Astrocyte (in vitro differentiated cells and primary cell): ENCODE measurements at places on chromosomes 1 and 21. TPM values are rescaled to one million over a fixed set of nuclear protein-coding genes. Genes with fewer than 3 reads are reported as not detected.

GRCh38 chr1:113786069-113786468 is 26.2 kb downstream of the RSBN1 start:
- DNase-seq, result no peak

DNA sequence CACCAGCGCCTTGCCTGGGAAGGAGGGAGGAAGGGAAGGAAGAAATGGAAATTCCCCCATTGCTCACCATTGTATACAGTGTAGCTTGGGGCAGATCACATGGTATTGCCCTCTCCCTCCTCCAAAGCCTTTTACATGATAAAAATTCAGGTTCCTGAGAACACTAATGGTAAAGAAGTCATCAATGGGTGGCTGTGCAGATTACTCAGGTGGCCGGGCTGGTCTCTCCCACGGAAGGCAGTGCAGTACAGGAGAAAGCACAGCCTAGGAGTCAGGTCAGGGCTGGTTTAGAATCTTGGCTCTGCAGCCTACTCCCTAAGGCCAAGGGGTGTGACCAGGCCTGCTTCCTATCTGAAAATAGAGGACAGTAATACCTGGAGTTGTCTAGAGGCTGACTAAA is 107.9 kb downstream of the SUSD4 start:
- no peak for DNase-seq

DNA sequence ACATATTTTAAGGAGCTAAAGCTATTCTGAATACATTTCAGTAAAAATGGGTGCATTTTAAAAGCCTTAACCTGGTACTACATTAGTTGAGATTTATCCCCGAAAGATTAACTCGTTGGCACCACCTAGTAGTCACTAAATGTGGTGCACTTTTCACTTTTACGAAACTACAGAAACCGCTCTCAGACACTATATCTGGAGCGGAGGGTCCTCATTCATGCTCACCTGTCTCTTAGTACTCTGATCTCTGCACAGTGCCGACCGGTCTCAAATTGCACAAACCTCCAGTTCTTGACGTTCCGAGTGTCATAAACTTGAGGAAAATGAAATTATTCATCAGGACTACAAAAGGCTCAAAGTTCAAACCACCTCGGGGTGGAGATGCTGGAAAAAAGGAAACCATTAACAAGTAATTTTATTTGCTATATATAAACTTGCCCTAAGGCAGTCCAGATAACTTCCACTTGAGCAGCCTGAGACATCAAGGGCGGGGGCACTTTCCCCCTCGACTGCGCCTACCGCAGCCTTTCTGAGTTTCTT is 722 bp downstream of the LZIC start:
- peak; percentile 42 for DNase-seq

GRCh38 chr1:205444300-205444930 is 11.4 kb downstream of the BLACAT1 start:
- peak; percentile 27 for DNase-seq

- DNase-seq, result no peak
Observed at GRCh38 chr1:2592672-2593071, 6.1 kb downstream of the PRXL2B start.

DNA sequence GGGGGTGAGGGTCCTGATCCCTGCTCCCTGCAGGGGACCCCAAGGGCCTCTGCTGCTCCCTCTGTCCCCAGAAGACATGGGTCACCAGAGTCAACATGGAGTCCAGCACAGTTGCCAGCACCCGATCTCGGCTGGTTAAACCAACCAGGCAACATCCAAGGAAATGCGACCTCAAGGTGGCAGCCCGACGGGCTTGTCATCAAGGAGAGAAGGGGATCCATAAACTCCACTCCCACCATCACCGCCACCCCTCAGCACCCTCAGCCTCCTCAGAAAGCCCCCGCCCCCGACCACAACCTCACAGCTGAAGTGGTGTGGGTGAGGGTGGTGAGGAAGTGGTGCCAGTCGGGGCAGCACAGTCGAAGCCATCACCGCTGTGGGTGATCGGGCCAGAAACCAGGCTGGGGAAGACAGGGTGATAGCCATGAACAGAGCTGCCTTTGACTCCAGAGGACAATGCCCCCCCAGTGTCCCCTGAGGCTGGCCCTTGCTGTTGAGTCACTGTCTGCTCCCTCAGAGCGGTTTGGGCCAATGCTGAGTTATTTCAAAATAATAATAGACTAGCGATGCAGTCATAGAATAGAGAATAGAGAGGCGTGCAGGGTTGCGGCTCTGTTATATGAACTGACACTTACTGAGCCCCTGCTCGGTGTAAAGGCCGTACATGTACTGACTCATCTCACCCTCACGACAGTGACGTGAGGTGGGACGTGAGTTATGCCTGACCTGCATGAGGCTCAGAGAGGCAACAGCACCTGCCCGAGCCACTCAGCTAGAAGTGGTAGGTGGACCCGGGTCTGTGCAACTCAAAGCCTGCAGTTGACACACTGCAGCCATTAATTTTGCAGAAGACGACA is 88.7 kb upstream of the IFFO2 start:
- peak; percentile 84 for DNase-seq

CDK18 gene
- 15.7 and 17.8 TPM in 2 replicates for total RNA-seq

CYP4A22 gene
- total RNA-seq, result not detected in 2 replicates

- DNase-seq, result no peak
Observed at GRCh38 chr1:21237446-21238088, 52.7 kb downstream of the ECE1 start.

DNA sequence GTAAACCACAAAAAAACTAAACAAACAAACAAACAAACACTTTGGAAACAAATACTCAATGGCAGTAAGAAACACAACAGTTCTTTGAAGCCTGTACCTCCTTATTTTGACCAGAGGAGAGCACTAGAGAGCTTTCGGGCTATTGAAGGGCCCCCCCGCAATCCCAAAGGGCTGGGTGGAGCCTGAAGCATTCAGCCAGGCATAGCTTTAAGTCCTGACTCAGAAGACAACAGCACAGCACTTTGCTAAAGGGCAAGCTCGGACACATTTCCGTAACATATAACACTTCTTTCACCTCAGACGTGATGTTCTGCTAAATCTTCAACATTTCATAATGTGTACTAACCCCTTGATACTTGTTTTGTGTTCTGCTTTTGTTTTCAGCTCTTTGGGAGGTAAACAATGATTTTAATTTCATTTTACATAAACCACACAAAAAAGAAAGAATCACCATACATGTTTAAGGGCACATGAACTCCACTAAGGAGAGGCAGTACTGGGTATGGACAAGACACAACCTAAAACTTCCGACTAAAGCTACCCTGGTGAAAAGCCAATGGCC is 9.7 kb upstream of the SHCBP1L start:
- peak; percentile 77 for DNase-seq

- no peak for DNase-seq
Observed at GRCh38 chr1:47227341-47228232, 4.4 kb downstream of the TAL1 start.

SUSD4 gene
- total RNA-seq, result 9.2 and 18.8 TPM in 2 replicates

DNA sequence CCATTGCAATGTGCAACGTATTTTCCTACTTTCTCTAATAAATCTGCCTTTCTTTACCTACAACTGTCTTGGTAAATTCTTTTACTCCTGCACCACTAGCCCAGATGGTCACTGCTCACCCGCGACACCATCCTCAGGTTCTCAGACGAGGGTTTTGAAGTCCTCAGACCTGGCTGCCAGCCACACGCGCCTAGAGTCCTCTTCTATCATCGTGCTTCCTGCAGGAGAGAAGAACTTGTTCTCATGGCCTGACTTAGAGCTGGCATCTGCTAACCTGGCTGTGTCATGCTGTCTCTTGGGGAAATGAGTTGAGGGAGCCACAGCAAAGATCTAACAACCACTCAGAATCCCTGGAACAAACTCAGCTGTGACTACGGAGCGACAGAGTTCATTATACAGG is 30.3 kb upstream of the PGBD5 start:
- DNase-seq, result no peak

GRCh38 chr1:215482079-215482478 is 85.0 kb upstream of the KCTD3 start:
- DNase-seq, result no peak

DNA sequence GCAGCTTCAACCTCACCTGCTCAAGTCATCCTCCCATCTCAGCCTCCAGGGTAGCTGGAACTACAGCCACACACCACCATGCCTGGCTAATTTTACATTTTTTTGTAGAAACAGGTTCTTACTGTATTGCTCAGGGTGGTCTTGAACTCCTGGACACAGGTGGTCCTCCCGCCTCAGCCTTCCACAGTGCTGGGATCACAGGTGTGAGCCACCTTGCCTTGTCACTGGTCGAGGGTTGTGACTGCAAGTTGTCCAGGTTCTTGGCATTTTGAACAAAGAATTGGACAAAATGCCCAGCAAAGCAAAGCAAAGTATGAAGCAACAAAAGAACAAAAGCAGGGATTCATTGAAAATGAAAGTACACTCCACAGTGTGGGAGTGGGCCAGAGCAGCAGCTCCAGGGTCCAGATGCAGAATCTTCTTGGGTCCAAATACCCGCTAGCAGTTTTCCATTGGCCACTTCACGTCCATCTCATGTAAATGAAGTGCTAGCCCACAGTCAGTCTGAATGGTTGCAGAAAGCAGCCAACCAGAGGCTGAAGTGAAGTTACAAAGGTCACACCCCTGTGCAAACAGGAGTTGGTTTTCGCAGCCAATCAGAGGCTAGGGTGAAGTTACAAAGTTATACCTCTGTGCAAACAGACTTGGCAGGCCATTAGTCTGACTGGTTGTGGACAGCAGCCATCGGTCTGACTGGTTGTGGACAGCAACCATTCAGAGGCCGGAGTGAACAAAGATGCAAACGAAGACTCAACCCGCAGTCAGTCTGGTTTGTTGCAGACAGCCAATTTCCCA is 109.5 kb upstream of the KIF26B start:
- peak; percentile 17 for DNase-seq

DNA sequence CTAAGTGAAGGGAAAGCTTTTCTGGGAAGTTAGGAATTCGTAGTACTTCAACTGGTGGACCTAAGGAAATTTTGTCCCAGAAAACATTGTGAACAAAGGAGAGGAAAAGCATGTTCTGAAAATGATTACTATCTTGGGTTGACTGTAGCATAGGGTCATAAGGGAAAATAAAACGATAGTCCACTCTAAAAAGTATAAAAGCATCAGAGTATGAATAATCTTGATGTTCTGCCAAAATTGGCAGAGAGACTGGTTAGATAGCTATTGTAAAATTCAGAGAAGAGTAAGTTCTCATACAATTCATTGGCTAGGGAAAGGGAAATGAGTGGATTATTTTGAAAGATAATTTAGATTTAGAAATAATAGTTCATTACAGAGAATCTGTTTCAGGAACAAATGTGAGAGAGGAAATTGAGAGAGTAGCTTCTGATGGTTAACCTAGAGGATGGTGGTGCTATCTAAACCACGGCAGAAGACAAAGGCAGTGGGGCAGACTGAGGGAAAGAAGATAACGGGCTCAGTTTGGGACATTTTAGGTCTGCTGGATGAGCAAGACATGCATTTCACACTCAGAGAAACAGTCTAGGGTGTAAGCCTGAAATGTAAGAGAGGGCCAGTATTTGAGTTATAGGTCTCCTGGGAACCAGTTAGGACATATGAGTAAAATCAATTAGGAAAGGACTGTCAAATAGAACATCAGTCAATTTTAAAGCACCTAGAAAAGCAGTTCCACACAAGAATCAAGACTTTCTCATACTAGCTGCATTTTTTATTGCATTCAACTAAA is 799.3 kb upstream of the CXADR start:
- peak; percentile 7 for DNase-seq

EPHB2 gene
- total RNA-seq, result 7.5 and 8.4 TPM in 2 replicates

DNA sequence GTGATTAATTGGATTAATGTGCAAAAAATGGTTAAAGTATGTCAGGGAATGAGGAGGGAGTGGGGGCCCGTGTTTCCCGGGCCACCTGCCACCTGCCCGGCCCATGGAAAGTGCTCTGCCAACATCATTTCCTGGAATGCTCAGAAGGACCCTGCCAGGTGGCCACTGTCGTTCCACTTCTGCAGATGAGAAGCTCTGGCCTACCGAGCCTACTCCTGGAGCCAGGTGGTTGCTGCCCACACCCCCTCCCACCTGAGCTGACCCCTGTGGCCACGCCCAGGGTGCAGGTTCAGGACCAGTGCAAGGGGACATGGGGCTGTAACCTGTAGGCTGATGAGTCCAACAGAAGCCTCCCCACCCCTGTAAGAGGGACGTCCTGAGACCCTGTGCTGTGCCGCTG is 99.7 kb downstream of the PRDM16 start:
- DNase-seq, result no peak

GRCh38 chr1:88890131-88890530 is 1.2 kb downstream of the GTF2B start:
- DNase-seq, result no peak

DNA sequence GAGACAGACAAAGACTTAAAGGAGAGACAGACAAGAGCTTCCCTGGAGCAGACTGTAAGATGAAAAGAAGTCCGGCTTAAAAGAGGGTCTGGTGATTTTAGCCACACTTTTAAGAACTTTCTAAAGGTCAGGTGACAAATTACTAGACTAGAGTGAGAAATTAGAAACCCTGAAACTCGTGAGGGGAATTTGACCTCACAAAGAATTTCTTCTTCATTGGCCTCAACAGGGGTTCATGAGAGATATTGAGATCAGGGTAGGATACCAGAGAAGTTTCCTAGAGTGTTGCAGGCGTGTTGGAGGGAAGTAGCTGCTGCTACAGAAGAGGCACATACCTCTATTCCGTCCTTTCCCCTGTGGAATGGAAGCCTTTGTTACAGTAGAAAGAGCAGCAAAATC is 884.4 kb downstream of the KCNT2 start:
- DNase-seq, result no peak

GRCh38 chr1:100875228-100875627 is 19.4 kb downstream of the EXTL2 start:
- no peak for DNase-seq

FCGR1A gene
- not detected in 2 replicates for total RNA-seq

TNFSF4 gene
- 3.0 and 3.3 TPM in 2 replicates for total RNA-seq

DNA sequence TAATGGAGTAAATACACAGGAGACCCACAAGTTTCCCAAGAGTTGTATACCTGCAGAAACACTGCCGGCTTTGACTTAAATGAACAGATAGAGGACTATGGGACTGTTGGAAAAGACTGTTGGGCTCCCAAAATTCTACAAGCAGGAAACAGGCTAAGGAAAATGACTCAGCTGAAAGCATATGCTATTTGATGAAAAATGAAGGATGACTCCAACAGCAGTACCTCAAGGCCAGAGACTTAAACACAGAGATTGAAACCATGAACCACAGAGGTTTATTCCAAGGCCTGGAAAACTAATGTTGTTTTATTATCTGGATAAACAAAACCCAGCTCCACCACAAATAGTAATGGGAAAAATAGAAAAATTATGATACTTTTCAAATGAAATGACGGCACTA is 187.7 kb downstream of the TNFSF18 start:
- DNase-seq, result no peak

CLDN8 gene
- not detected in 2 replicates for total RNA-seq

- no peak for DNase-seq
Observed at GRCh38 chr1:97451046-97451826, 469.6 kb downstream of the DPYD start.

GRCh38 chr1:61368876-61369275 is 286.5 kb downstream of the NFIA start:
- no peak for DNase-seq

FCAMR gene
- not detected in 2 replicates for total RNA-seq

GRCh38 chr1:36109041-36109679 is 15.9 kb downstream of the COL8A2 start:
- peak; percentile 84 for DNase-seq

- peak; percentile 70 for DNase-seq
Observed at GRCh38 chr21:33940164-33940880, 24.7 kb upstream of the ATP5PO start.

OR6K2 gene
- not detected in 2 replicates for total RNA-seq

KDM5B gene
- 173 and 182 TPM in 2 replicates for total RNA-seq

GRCh38 chr1:197268012-197268411 is at the start of gene CRB1:
TSS of gene CRB1 (plus strand) at chr1:197268252. CDS start at chr1:197268413, 161 bp downstream.
- no peak for DNase-seq
